ENCODE measurements at places on chromosomes 5 and 9. TPM values are rescaled to one million over a fixed set of nuclear protein-coding genes. Genes with fewer than 3 reads are reported as not detected.

The HTR4 gene
- not detected for total RNA-seq

The PPP1R2B gene
- not detected for total RNA-seq

The SLC46A2 gene
- total RNA-seq = not detected

The CHSY3 gene
- total RNA-seq = not detected

The MEIKIN gene
- 1.2 TPM for total RNA-seq

The OR13F1 gene
- total RNA-seq = not detected

DNA sequence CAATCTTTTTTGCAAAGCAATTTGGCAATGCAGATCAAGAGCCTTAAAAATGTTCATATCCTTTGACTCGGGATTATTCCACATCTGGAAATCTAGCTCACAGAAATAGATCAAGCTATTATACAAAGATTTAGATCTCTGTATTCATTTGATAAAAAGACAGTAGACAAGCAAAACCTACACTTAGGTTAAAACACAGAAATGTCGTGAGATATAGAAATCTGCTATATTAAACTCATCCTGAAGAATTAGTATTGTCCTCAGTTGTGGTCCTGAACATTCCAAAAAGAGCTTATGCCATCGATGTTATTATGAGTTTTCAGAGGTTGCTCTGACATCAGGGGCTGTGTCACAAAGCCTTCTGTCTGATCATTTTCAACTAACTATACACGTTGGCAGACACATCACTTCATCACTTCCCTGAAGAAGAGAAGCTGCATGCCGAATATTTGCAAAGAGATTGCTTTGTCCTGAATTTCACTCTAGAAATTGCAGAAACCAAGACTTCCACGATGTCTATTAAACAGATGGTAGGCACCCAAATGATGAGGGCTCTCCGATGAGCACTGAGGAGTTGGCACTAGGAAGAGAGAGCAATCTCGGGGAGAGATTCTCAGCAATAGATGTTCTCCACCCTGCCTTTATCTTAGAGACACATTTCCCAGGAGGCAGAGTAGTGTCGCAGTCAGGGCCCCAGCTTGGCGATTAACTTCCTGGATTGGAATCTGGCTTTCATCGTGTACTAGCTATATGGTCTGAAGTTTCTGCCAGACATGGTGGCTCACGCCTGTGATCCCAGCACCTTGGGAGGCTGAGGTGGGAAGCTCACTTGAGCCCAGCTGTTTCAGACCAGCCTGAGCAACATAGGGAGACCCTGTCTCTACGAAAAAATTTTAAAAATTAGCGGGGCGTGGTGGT is 1.9 kb upstream of the UBTD2 start:
- DNase-seq = no peak

DNA sequence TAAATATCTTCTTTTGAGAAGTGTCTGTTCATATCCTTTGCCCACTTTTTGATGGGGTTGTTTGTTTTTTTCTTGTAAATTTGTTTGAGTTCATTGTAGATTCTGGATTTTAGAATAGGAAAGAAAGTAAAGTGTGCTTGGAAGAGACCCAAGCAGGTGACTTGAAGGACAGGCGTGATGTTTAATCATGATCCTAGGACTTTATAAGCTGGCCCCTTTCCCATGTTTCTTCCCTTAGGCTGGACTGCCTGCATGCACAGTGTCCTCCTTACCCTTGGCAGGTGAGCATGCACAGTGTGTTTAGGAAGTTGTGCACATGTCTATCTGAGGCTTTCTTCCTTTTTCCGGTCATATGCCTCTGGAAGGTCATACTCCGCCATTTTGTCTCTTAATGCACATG is 61.3 kb downstream of the ISOC1 start:
- no peak for DNase-seq

- no peak for DNase-seq
These were observed 217.1 kb downstream of the PJA2 start for GRCh38 chr5:109192555-109193281.

DNA sequence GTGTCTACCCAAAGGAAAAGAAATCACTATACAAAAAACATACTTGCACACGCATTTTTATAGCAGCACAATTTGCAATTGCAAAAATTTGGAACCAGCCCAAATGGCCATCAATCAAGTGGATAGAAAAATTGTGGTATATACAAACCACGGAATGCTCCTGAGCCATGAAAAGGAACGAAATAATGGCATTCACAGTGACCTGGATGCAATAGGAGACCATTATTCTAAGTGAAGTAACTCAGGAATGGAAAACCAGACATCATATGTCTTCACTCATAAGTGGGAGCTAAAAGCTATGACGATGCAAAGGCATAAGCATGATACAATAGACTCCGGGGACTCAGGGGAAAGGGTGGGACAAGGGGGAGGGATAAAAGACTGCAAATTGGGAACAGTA is 78.4 kb downstream of the ENC1 start:
- no peak for DNase-seq

- no peak for DNase-seq
These were observed 34.2 kb downstream of the TARS1 start for GRCh38 chr5:33474931-33475499.

- DNase-seq = no peak
These were observed 480.9 kb downstream of the MTRR start for GRCh38 chr5:8349855-8350254.

DNA sequence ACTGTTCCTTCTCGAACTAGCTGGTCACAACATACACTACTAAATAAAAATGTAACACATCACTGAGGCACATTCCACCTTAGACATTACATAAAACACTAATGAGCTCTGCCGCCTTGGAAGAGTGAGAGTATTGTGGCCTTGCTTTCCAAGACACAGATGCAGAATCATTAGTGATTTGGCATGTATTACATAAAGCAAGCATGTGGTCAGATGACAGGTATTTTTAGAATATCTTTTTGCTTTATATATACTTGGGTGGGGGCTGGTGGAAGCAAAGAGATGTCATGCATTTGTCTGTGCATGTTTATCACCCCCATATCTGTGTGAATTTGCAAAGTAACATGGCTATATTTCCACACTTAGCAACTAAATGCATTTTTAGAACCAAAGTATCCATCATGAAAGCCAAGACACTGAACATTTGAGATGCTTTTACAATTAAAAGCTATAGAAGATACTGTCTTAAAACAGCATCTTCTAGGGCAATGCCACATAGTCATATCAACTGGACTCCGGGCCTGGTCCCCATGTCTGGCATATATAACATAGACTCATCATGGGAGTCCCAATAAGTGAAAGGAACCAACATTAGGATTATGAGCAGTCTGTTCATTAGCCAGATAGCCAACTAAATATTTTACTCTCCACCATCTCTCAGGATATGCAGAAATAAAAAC is 213.5 kb downstream of the MEF2C start:
- no peak for DNase-seq

GRCh38 chr5:119079318-119079921 is 8.5 kb downstream of the DMXL1 start:
- DNase-seq = no peak

DNA sequence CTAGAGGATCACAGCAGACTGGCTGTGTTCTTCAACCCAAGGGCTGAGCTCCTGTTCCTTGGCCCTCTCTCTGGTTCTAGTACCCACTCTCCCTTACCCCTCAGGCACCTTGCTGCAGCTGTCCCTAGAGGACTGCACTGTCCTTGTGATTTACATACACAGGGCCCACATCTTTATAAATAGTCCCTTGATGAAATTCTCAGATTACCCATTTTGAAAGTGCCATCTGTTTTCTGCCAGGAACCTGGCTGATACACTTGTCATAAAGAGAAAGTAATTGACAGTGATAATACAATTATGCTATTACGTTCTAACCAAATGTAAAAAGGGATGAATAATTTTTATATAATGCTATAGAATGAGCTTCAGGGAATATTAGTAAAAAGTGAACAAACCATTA is 16.5 kb upstream of the SPARC start:
- DNase-seq = no peak
